Activated naive CD8-positive, alpha-beta T cell treated with anti-CD3 and anti-CD28 coated beads, Interleukin-2, amount 50 U/mL, for 16 hours (primary cell): ENCODE measurements at places on chromosomes 5 and 9.

- DNase-seq, result no peak
Observed at GRCh38 chr5:163913548-163913947, 408.1 kb downstream of the MAT2B start.

GRCh38 chr5:107504424-107504823 lies 166.3 kb downstream of the EFNA5 start:
- DNase-seq, result no peak

- DNase-seq, result no peak
Observed at GRCh38 chr9:121767171-121767769, 115.8 kb downstream of the DAB2IP start.

GRCh38 chr5:134003064-134003816 lies 1.5 kb downstream of the VDAC1 start:
- peak; percentile 11 for DNase-seq

- no peak for DNase-seq
Observed at GRCh38 chr5:100270023-100270771, 265.0 kb upstream of the FAM174A start.

- DNase-seq, result no peak
Observed at GRCh38 chr5:146645342-146645741, 129.4 kb upstream of the GPR151 start.

DNA sequence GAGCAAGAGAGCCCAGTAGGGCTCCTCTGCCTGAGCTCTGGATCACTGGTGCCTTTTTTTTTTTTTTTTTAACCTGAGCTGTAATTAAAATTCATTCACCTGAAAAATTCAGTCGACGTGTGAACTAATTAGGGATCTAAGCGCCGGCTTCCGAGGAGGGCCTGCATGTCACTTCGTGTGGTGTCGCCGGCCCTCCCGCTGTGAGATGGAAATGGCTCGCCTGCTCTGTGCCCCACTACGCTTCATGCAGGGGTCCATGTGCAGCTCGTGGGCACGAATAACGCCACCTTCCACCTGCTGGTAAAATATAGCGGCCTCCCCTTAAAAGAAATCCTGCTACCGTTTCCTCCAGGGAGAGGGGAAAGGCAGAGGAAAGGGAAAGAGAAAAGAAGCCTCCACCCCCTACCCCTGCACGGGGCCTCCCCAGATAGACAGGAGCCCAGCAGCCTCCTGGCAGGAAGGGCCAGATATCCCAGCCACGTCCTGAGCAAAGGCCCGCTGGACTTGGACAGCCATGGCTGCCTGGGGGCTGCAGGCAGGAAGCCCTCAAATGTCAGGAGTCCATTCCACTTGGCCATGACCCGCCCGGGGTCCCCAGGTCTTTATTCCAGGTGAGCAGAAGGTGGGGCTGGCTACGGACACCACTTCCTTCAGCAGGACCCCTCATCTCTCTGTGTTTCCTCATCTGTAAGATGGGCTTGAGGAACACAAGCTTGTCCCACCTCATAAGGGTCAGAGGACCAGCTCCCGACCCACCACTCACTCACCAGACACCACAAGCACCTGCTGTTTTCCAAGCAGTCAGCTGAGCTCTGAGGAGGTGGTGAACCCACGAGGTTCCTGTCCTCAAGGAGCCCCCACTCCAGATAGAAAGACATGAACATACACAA lies 38.2 kb upstream of the ZNF354A start:
- no peak for DNase-seq

DNA sequence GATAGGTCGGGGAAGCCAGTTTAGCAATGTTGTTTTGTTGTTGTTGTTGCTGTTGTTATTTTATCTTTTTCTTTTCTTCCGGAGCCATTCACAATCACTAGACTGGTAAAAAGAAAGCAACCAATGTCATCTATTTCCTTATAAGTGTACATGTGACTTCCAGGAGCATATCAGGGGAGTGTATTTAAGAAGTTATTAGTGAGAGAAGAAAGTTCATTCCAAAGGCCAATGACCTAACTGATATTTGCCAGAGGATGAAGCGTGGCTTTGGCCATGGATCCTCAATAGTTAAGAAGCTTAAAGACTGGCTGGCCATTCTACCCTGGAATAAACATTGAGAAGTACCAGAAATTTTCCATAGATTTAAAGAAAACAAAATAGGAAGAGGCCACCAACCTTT lies 341.4 kb upstream of the RFX3 start:
- no peak for DNase-seq

DNA sequence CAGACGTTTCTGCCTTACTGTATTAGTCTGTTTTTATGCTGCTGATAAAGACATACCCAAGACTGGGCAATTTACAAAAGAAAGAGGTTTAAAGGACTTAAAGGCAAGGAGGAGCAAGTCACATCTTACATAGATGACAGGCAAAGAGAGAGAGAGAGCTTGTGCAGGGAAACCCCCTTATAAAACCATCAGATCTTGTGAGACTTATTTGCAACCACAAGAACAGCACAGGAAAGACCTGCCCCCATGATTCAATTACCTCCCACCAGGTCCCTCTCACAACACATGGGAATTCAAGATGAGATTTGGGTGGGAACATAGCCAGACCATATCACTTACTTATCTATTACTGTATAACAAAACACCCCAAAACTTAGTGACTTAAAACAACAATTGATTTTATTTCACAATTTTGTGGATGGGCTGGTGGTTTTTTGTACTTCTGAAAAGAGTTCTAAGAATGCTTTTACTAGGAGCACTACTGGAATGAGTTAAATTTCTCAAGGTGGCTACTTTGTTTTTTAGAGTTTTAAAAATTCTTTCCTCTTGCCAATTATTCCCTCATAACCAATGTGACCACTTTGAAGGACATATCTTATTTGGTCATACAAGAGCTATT lies 10.3 kb downstream of the RUSC2 start:
- no peak for DNase-seq

GRCh38 chr5:120096413-120096812 lies 367.7 kb upstream of the PRR16 start:
- no peak for DNase-seq

- DNase-seq, result no peak
Observed at GRCh38 chr5:109987355-109987754, 297.6 kb downstream of the MAN2A1 start.

- no peak for DNase-seq
Observed at GRCh38 chr9:92534674-92535073, 1.1 kb downstream of the ECM2 start.

DNA sequence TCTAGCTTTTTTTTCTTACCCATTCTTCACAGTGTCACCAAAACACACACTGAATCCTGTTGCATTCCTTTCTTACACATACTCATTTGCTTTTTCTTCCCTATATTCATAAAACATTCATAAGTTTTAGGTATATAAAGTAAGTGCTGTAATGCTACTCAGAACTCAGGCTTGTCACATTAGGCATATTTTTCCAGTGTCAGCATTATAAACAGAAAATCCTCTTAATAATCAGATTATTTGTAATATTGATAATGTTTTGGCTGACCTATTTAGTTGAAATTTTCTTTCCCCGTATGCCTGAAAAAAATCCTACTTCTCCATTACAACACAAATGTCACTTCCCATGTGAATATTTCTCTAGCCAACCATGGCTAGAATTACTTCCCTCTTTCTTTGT lies 743.0 kb upstream of the NUDT12 start:
- no peak for DNase-seq

GRCh38 chr5:40278881-40279280 lies 400.8 kb upstream of the PTGER4 start:
- no peak for DNase-seq

DNA sequence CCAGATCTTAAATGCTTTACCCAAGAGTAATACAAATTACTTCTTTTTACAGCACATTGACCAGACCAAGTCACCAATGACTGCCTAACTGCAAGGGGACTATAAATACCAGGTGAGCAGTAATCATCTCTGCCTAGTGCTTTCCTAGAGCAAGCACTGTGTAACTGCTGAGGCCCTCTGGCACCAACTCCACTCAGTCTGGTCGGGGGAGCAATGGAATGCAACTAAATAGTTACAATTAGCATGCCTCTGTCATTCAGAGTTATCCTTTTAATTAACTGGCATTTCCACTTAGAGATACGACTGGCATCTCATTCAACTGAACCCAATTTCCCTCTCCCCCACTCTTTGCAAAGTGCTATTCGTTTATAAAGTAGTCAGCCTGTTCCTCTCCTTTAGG lies 1309.1 kb upstream of the DMAC1 start:
- DNase-seq, result no peak

DNA sequence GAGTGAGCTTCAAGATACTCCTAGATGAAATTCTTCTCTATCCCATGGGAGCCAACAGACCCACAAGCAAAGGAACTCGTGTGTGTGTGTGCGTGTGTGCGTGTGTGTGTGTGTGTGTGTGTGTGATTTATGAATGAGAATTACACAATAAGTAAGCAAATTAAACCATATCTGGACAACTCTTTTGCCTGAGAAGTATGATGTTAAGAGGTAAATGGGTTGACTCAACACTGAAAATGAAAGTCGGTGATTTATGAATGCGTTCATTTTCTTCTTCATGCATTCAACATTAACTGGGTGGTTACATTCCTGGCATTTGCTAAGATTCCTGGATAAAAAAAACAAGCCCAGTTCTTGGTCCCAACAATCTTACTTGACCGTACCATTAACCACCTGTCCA lies 171.3 kb upstream of the ZNF462 start:
- DNase-seq, result no peak

DNA sequence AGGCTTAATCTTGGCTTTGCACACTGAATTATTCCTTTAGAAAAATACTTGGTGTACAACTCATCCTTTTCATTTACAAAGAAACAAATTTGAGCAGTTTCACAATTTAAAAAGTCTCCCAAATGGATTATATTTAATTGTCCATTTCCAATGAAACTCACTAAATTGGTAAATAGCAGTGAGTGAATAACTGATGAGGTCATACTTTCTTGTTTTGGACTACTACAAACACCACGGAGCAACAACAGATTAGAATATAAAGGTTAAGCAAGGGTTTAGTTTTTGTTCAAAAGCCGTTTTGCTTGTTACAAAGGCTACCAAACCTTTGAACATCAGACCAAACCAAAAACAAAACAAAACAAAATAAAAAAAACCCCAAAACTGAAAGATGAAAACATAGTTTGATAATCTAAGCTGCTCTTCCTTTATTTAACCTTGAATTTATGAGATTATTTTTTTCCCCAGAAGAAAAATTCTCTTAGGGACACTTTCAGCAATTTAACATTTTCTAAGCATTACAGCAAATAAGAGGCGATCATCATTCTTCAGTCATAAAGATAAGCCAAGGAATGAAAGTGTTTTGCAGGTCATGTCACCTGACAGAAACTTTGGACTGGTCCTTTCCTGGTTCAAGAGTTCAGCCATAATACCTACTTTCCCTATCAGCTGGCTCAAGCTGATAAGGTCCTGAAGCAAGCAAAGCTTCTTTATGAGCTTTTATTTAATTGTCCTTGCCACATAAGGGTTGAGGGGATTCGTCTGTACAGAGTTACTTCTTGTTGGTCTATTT lies 99.7 kb upstream of the CDKN2B start:
- DNase-seq, result no peak

- DNase-seq, result no peak
Observed at GRCh38 chr9:672851-673250, 168.6 kb upstream of the DMRT1 start.

GRCh38 chr5:77448831-77449230 lies 43.3 kb downstream of the WDR41 start:
- no peak for DNase-seq

GRCh38 chr5:36060420-36060887 lies 6.2 kb downstream of the UGT3A2 start:
- DNase-seq, result no peak

- DNase-seq, result no peak
Observed at GRCh38 chr5:159824188-159825161, 91.8 kb upstream of the ADRA1B start.

GRCh38 chr9:5442400-5443011 lies 4.8 kb upstream of the PLGRKT start:
- DNase-seq, result no peak

DNA sequence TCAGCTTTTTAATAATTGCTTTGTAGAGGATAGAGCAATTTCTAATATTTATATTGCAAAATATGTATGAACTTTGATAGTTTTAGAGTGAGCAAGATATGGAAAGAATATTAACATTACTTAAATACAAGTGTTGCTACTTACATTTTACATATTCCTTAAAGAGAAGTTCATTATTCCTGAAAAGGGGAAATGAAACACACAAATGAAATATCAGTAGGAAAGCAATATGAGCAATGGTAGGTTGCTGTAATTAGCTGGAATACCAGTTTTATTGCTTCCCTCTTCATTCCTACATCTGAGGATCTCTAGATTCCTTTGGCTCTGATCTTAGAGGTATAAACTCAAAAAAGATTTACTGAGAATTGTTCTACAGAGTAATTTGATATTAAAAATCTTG lies 414.1 kb downstream of the FAM170A start:
- DNase-seq, result no peak

DNA sequence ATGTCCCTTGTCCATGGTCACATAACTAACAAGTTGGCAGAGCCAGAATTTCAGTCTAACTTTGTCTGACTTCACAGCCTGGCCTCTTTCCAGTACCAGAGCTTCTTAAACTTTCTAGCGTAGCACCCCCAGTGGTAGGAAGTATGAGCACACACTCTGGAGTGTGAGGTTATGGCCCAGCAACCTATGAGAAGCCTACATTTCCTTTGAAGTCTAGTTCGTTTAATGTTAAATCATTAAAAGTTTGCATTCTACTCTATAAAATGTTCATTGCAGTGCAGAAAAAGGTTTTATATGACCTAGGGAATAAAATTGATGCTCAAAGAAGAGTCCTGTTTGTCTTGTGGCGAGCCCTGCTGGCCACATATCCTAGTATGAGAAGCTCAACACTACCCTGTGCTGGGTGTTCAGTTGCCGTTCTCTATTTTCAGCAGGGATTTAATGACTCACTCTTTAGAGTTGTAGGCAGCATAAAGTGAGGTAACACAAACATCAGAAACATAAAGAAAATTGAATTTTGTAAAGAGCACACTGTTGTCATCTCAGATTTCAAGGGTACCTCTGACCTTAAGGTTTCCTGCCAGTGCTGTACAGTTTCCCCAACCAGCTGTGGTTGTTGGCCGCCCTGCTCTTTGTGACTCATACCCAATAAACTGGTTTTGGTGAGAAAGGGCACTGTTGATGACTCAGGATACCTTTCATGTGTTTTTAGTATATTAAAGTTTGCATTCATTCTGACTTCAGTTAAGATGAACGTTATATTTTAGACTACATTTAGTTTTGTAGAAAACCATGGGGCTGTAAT lies 14.3 kb downstream of the MCCC2 start:
- DNase-seq, result peak; percentile 47

GRCh38 chr9:125897481-125897880 lies 150.3 kb downstream of the PBX3 start:
- DNase-seq, result no peak

- no peak for DNase-seq
Observed at GRCh38 chr9:81264516-81264915, 424.8 kb downstream of the TLE1 start.

GRCh38 chr5:83701886-83702285 lies 18.8 kb downstream of the HAPLN1 start:
- no peak for DNase-seq

- no peak for DNase-seq
Observed at GRCh38 chr9:99595796-99596195, 225.9 kb upstream of the NR4A3 start.

- DNase-seq, result no peak
Observed at GRCh38 chr5:43564289-43564850, 7.5 kb upstream of the PAIP1 start.
